T-helper 9 cell (primary cell): ENCODE measurements at places on chromosomes 3 and 15.

- no peak for DNase-seq
These were observed 157.2 kb downstream of the PTPRG start for GRCh38 chr3:61718565-61718964.

- DNase-seq = no peak
These were observed 16.1 kb downstream of the FILIP1L start for GRCh38 chr3:100097919-100098783.

DNA sequence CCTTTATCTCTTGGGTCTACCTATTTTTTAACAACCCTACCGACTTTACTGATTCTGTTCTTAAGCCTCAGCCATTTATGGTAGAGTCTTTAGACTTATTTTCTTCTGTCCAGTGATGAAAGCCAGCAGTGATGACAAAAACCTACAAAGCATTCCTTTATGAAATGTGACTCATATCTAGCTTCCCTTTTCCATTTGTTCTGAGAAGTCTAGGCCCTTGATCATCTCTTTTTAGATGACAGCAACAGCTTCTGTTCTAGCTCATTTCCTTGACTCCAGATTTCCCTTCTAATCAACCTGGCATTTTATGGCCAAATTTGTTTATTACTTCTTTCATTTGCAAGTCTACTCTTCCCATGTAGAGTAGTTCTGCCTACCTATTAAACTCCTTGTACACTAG is 36.1 kb downstream of the CFAP44 start:
- DNase-seq = no peak

GRCh38 chr3:87132801-87133200 is 94.3 kb upstream of the CHMP2B start:
- no peak for DNase-seq
